T47D (cell line): ENCODE measurements at places on chromosomes 4 and X.

- no peak for DNase-seq
These were observed 100.5 kb upstream of the TBC1D9 start for GRCh38 chr4:140856621-140857062.

GRCh38 chr4:169941141-169941540 lies 85.1 kb downstream of the MFAP3L start:
- no peak for DNase-seq

GRCh38 chr4:168832763-168833575 lies 177.1 kb downstream of the CBR4 start:
- peak; percentile 26 for DNase-seq

DNA sequence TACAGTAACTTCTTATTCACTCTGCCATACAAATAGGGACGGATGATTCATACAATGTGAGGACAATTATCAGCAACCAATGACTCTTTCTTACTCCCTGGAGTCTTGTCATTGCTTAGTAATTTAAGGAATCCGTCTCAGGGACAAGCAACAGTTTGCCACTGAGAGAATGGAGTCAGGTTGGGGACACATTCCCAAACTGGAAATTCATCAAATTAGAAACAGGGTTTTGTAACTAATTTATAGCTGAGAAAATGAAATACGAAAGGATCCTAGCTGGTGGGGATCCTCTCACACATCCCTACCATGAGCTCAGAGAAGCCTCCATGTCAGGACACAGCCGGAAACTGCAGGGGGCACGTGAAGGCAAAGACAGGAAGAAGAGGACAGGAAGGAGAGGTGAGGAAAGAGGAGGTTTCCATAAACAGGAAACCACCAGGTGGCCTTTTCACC lies 50.4 kb upstream of the KDR start:
- no peak for DNase-seq

DNA sequence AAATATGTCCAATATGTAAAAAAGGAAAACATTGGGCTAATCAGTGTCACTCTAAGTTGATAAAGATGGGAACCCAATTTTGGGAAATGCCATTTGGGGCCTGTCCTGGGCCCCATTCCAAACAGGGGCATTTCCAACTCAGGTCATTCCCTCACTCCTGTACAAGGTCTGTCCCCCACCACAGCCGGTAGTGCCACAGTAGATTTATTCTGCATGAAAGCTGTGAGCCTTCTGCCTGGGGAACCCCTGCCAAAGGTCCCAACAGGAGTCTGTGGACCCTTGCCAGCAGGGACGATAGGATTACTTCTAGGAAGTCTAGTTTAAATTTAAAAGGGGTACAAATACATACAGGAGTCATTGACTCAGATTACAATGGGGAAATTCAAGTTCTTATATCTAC lies 317.6 kb upstream of the GNPDA2 start:
- DNase-seq: no peak

GRCh38 chr4:117311215-117311614 lies 225.8 kb upstream of the TRAM1L1 start:
- DNase-seq: peak; percentile 4

- DNase-seq: no peak
These were observed 52.8 kb downstream of the TBC1D14 start for GRCh38 chr4:6962211-6963041.

DNA sequence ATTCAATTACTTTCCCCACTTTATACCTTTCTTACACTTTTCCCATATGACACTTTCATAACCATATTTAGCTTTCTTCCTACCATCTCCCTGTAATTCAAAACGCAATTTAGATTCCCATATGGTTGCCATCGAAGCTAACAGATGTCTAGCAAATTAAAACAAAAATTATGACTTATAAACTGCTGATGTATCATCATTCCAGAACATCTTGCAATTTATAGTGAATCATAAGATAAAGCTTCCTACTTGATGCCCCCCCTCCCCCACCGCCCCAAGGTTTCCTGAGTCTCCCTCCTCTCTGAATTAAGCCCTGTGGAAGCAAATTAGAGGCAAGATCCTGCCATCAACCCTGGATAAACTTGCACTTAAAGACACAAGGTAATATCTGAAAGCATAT lies 5.4 kb downstream of the TSPAN5 start:
- DNase-seq: no peak

DNA sequence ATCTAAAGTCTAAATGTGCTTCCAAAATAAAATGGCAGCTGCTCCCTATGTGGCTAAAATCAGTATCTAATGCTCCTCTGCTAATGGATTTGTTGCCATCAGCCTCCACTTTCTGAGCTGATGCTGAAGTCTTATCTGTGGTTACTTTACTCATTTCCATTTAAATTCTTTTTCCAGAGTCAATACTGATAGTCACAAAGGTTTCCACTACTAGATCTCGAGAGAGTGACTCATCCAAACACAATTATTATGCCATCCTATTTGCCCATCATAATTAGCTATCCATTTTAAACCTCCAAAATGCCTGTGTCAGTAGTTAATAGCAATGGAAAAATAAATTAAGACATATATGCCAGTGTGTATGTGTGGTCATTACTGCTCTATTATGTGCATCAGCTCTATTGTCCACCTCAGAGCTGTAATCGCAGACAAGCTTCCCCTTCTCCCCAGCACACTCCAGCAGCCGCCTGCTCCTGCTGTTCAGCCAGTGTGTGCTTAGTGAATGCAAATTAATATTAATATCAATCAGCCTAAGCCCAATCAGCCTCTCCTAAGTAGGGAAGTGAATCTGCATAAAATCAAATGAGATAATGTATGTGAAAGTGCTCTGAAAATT lies 199.8 kb upstream of the ZIC3 start:
- DNase-seq: no peak

DNA sequence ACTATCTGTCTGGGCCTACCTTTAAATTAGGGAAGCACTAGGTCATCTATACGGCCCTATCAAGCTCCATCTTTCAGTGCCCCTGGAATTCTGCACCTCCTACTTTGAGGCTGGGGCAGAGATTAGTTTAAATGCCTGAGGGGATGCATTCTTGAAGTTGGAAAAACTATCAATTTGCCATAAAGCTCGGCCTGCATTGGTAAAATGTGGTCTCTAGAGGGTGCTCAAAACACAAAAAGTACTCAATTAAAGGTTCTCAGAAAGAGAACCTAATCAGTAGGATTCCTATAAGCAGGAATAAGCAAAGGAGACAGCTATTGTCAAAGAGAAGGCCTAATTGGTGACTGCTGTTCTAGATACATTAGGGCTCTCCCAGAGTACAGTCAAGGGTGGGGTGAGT lies 111.7 kb downstream of the AMER1 start:
- DNase-seq: peak; percentile 18

- DNase-seq: no peak
These were observed 125.9 kb downstream of the AMELX start for GRCh38 chrX:11419102-11419501.

GRCh38 chr4:110132816-110133719 lies 65.3 kb downstream of the ELOVL6 start:
- peak; percentile 35 for DNase-seq

DNA sequence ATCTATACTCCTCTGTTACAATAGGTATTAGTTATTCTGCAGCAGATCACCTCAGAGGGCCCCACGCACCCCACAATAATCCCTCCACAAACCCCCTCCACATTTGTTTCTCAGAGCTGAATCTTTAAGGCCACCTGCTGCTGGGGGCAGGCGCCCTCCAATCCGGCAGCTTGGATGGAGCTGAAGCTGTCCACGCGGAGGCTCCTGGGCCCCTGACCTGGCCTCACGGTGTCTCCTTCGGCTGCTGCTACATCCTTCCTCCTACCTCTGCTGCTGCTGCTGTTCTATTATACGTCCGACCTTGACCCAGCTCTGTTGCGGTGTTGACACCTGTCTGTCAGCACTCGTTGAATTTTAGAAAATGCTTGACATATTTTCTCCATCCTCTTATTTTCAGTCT lies 430.2 kb upstream of the ZFP42 start:
- no peak for DNase-seq

DNA sequence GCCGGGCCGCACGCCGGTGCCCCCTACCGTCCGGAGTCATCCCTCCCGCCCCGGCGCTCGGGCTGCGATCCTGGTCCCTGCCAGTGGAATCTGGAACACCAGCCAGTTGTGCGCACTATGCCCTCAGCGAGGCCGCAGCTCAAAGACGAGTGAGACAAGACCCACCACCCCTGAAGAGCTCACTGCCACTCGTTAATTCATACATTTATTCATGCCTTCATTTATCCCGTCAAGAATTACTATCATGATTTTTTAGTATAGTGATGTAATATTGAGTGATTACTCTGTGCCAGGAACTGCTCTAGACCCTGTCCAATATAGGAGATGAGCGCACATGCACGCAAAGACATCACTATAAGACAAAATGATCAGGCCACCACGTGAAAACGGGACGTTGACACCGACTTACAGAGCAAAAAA lies 247 bp upstream of the PPA2 start:
- peak; percentile 88 for DNase-seq

DNA sequence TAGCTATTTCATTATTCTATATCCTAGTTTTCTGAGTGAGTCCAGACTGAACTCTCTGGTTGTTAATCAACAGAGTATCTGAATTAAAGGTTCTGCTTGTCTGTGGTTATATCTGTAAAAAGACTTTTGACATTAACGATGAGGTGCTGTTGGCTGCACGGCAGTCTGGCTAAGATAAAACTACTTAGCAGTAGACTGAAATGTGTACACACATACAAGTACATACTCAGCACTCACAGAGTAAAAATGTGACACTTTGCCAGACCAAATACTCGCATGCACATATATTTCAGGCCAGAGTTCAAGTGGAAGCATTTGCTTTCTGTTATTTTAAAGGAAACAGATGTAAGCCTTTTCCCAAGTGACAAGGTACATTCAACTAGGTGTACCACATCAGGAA lies 80.5 kb downstream of the PRDM5 start:
- DNase-seq: no peak

- DNase-seq: no peak
These were observed 731.1 kb upstream of the DIAPH2 start for GRCh38 chrX:95953564-95953963.
